Activated CD8-positive, alpha-beta memory T cell treated with anti-CD3 and anti-CD28 coated beads for 1 hour (primary cell): ENCODE measurements at places on chromosomes 7 and 10.

GRCh38 chr7:81590131-81590530 is 179.7 kb downstream of the HGF start:
- no peak for DNase-seq

DNA sequence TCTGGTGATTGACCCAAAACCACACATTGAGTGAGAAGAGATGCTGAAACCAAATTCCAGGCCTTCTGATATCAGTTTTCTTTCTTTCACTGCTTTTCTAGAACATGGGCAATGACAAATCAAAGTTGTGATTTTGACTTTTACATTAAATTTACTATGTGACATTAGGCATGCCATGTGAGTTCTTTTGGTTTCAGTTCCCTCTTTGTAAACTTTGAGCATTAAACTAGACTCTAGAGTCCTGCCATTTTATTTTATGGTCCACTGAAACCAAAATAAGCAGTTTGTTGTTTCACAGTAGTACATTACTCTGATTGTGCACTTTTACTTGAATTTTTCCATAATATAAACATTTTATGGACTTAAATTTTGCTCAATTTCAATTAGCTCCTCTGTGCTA is 381.1 kb upstream of the SEMA3D start:
- DNase-seq: no peak

DNA sequence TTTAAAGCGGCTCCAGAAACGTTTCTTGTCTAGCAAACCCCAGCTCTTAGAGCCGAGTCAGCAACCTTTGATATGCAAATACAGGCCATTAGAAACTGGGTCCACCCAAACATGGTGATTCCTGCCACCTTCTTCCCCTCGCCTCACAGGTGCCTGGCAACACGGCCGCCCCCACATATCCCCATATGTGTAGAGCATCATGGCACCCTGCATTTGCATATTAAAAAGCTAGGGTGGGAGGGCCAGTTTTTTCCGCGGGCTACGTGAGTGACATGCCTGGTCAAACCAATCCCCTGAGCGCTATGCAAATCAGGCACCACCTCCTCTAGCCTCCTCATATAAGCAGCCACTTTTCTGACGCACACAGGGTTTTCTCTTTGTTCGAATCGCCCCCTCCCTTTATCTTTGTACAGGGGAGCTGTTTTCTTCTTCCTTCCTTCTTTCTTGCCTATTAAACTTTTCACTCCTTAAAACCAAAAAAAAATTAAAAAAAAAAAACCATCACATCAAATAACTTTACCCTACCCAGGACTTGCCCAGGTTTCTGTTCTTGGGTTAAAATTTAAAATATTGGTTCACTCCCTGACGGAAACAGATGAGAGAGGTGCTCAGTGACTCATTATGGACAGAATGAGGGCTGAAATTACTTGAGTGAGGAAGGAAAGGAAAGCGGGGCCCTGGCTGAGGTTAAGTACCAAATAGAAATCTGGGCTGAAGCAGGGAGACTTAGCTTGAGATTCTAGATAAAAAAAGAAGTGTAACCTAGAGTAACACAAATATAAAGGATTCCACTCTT is 59.8 kb downstream of the COA1 start:
- DNase-seq: no peak

DNA sequence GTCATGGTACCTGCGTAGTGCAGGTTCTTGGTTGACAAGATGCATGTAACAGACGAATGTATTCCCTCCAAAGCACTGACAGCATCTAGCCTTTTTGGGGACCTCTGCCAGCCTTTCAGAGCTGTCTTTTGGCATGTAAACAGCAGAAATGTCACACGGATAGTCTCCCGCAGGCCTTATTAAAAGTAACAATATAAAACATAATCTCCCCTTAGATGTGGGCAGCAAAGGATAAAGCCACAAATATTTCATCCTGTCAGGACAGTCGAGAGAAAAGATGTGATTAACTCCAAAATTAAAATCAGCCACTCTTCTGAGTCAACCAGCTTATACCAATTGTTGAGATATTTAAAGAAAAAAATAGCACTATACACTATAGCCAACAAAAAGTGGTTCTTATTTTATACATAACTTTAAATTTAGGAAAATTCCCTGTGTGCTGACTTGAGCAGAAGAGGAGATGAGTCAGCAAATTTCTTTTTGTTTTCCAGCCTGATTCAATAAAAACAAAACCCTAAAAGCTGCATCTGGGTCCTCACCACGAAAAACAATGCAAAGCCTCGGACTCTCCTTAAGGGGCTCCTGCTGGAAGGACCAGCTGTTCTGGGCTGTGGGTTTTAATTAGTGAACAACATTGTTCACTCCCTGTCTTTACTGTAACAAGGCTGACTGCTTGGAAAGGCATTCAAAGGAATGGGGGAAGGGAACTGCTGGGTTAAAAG is 240.2 kb downstream of the ADAM12 start:
- no peak for DNase-seq

GRCh38 chr10:102113956-102114857 is 6.0 kb downstream of the LDB1 start:
- DNase-seq: no peak

GRCh38 chr10:86263907-86264306 is 102.7 kb downstream of the GRID1 start:
- no peak for DNase-seq

DNA sequence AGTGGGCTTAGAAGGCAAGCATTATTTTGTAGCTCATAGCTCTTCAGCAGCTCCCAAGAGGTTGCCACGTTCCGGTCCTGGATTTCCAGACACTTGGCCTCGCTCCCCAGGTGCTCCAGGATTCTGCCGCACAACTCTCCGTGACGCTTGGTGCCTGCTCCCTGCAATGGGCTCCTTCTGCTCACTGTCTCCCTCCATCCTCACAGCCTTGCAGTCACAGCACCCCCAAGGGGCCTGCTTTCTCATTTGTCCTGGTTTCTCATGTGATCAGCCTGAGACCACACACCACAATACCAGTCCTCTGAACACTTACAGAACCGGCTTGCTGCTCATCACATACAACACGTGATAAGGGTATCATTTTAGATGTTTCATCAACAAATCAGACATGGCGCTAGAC is 9.8 kb downstream of the IGFBP3 start:
- DNase-seq: no peak
